ENCODE measurements at places on chromosomes 1 and 21.

DNA sequence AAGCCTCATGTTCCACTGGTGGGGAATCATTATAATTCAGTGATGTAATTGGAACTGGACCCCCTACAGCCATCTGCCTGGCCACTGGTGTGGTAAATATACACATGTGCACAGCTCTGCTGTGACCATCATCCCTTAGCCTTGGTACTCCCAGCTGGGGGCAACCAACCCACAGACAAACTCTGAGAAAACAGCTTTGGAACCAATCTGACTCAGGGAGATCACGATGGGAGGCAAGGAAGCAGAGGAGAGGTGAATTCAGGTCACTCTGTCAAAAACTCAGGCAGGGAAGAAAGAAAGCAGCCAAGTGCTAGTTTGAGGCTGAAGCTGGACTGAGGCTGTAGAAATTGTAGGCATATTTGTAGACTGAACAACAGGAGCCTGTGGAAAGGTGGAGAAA is 197.8 kb upstream of the GALNT2 start:
- no peak for DNase-seq

GRCh38 chr1:41537788-41538351 is 53.4 kb upstream of the EDN2 start:
- peak; percentile 72 for DNase-seq

GRCh38 chr1:118999348-119000071 is 11.4 kb upstream of the TBX15 start:
- DNase-seq, result no peak

DNA sequence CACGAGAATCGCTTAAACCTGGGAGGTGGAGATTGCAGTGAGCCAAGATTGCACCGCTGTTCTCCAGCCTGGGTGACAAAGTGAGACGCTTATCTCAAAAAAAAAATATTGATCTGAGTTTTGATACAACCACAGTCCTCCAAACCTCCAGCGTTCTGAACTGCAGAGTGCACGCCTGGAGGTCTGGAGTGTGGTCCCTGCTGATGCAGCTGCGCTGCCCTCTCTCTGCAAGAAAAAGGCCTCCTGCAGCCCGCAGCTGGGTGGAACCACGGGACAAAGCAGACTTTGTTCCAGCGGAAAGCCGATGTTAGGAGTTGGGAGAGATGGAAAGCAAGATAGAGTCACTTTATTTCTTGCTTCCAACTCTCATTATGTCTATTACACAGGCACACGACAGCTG is 144.9 kb upstream of the SOD1 start:
- DNase-seq, result no peak

DNA sequence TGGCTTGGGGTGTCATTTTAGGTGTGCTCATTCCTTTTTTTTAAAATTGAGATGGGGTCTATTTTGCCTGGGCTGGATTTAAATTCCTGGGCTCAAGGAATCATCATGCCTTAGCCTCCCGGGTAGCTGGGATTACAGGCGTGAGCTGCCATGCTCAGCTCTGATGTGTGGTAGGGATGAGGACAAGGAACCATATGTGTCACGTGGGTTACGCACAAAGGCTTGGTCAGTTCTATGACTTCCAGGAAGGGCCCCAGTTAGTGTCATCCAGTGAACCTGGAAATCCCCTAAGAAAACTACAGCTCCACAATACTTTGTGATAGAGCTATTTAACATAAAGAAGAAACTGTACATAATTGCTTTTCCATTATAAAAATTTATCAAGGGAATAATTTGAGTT is 6.7 kb upstream of the METTL25B start:
- no peak for DNase-seq

GRCh38 chr1:203381151-203381751 is 30.3 kb upstream of the FMOD start:
- no peak for DNase-seq

DNA sequence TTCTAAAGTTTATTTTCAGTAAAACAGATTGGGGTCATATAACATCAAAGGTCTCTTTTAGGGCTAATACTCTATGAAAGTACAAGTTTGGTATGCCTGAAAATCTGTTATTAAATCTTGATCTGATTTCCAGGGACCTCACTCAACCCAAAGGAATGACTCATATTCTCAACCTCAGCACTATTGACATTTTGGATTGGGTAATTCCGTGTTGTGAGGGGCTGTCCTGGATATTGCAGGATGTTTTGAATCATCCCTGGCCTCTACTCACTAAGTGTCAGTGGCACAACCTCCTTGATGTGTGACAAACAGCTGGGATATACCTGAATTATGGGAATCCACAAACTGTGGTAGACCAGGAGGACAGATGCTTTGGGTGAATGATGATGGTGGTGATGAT is 51.5 kb upstream of the CYP2J2 start:
- DNase-seq, result no peak

- DNase-seq, result no peak
Measured at GRCh38 chr1:44481701-44482100, 76.6 kb downstream of the RNF220 start.

DNA sequence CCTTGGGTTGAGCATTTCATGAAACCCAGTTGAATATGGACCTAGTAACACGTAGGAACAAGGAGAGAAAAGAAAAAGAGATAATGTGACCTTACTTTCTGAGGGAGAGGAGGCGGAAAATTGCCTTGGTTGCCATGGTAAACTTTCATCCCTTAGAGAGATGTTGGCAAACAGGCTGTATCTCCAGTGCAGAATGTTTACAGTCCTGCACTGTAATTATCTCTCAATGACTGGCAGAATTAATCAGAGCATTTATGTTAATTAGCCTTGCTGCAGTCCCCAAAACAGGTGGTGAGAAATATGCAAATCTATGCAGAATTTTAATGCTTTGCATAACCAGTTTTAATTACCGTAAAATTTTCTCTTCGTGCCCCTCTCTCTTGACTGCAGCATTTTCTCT is 147.3 kb downstream of the CD247 start:
- DNase-seq, result no peak

DNA sequence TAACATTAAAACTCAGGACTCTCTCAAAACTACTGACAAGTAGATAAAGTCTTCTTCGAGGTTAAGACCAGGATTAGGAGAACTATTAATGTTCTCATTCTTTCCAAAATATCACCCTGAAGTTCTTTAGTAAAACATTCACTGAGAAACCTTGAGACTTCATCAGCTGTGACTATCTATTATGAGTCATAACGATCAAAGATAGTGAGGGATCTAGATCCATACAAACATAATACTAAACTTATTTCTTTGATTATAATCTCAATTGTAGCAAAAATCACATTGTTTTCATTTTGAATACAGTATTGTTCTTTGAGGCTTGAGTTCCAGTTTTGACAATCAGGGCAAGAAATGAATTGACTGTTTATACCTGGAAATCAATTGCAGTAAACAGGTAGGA is 11.1 kb downstream of the PYHIN1 start:
- DNase-seq, result no peak

DNA sequence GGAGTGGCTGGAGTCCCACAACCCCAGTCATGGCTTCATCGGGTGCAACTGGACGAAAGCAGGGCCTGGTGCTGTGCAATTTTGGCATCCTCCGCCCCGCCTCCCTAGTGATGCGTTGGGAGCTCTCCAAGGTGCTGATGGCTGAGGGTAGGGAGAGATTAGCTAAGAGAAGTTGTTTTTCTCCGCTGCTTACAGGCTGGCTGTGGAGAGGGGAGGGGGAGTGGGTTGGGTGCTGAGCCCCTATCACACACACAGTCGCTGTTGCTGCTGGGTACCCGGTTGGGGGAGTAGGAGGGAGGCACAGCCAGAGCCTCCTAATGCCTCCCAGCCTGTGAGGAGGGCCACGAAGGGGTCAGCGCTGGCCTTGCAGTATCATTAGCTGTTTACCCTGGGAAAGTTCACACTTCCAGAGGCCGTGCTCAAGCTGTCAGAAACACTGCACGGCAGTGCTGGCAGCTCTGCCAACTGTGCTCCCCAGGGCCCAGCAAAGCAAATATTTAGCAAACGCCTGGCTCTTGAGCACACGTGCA is 110.0 kb downstream of the GRIK3 start:
- DNase-seq, result peak; percentile 39

DNA sequence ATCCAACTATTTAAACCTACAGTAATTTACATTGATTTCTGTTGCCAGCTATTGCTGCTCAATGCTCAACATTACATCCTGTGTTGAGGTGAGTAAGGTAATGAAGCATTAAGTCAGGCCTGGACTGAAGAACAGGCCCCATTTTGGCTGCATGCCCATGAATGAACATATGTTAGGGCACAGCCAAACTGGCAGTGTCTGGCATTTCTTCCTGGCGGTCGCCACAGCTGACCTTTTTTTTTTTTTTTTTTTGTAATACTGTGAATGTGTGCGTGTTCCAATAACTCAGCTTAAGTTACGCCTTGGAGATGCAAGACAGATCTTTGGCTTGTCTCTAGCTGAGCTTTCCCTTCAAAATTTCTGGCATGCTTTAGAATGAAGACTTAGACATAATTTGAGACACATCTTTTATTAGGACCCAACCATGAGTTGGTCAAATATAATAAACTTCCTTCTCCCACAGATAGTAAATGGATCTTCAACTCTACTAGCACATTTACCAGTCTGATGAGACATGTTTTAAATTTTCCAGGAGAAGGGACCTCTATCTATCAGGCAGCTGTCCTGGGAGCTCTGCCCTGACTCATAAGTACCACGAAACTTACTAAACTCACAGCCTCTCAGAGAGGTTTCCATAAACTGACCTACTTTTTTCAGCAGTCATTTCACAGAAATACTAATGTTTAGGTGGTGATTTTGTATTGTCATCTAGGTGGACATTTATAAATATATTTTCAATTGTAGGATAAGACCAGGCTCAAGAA is 341.1 kb upstream of the RUNX1 start:
- peak; percentile 47 for DNase-seq

GRCh38 chr1:59693406-59693805 is 121.3 kb upstream of the HOOK1 start:
- DNase-seq, result no peak

GRCh38 chr1:180571832-180572636 is 13.3 kb downstream of the OVAAL start:
- no peak for DNase-seq

DNA sequence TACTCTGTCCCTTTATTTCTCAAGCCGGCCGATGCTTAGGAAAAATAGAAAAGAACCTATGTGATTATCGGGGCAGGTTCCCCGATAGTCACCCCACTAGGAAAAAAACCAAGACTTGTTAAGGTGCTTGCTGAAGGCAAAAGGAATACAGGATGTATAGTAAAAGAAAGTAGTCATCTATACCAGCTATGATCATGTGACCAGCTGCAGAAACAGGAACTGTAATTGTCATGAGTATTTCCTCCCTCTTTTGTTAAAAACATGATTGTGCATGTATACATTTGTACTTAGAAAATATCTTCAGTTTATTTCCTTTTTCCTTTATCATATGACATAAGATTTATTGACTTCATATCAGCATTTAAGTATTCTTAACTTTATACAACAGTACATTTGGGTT is 30.5 kb downstream of the PIGK start:
- no peak for DNase-seq

DNA sequence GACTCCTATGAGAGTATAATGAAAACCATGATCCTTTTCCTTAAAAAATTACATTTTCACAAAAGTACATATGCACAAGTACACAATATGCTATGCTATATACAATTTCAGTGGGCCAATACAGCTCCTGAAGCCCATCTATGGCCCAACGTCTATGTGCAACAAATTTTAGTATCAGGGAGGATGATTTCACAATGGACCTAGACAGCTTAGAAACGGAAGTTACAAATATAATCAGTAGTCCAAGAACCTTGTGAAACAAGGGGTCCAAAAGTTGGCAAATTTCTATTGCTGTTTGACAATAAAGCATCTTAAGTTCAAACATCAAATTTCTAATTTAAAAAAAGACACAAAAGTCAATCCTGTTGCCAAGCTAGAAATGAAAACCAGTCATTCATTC is 87.0 kb downstream of the DPYD start:
- DNase-seq, result no peak

DNA sequence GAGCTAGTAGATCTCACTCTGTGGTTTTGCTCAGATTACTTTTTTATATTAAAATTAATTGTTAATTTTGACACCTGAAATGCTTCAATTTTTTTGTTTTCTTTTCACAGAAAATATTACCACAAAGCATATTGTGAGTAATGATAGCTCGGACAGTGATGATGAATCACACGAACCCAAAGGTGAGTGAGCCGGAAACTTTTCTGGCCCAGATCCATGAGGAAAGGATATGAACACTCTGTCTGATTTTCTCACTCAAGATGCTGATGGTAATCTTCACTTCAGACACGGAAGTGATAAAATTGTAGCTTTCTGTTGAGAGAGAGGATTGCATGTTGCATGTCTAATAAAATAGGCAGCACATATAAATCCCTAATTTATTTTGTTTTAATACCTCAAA is 121.8 kb downstream of the PLA2G4A start:
- no peak for DNase-seq

- no peak for DNase-seq
Measured at GRCh38 chr21:27033471-27033870, 66.6 kb upstream of the ADAMTS5 start.

DNA sequence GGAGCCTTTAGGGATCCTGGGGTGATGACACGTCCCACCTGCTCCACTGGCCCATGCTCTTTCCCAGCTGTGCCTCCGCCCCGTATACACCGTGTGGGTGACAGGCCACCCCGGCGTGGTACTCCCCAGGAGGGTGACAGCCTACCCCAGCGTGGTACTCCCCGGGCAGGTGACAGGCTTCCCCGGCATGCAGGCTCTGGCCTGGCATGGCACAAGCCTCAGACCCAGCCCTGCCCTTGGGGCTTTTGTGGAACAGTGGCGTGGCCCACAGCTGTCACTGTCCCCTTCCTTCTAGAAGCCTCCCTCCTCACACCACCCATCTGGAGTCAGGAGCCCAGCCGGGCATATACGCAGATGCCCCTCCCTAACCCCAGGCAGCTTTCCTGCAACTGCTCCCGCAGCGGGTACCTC is 4.7 kb upstream of the PFKL start:
- DNase-seq, result no peak

GRCh38 chr1:7607097-7607496 is 164.0 kb upstream of the VAMP3 start:
- no peak for DNase-seq

GRCh38 chr1:229148041-229148671 is 122.8 kb upstream of the RAB4A start:
- DNase-seq, result no peak

DNA sequence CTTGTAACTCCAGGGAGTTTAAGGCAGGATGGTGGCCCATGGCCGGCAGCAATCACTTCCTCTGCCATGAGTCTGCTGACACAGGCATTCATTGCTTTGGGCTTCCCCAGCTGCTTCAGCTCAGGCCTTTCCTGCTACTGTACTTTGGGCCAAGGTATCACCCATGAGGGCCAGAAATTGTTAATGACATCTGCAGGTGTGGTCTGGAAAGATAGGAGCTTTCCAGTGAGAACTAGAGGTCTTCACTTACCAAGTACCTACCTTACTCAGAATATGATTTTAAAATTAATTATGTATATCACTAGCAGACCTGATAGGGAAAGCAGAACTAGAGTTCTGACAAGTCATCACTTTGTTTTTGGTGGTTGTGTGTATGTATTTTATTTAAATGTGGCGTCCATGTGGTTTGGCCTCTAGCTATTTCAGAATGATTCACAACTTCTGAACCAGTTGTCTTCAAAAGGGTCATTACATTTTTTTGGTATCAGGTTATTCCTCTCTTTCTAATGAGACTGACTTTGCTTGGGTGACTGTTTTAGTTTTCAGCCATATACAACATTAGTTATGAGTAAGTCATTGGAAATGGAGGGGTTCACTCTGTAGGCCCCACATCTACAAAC is 2.7 kb downstream of the RGL1 start:
- DNase-seq, result peak; percentile 39
